CD4-positive, alpha-beta T cell treated with Interleukin-6 at 100 ng/mL for 8 hours (primary cell): ENCODE measurements at places on chromosomes 12 and 14.

DNA sequence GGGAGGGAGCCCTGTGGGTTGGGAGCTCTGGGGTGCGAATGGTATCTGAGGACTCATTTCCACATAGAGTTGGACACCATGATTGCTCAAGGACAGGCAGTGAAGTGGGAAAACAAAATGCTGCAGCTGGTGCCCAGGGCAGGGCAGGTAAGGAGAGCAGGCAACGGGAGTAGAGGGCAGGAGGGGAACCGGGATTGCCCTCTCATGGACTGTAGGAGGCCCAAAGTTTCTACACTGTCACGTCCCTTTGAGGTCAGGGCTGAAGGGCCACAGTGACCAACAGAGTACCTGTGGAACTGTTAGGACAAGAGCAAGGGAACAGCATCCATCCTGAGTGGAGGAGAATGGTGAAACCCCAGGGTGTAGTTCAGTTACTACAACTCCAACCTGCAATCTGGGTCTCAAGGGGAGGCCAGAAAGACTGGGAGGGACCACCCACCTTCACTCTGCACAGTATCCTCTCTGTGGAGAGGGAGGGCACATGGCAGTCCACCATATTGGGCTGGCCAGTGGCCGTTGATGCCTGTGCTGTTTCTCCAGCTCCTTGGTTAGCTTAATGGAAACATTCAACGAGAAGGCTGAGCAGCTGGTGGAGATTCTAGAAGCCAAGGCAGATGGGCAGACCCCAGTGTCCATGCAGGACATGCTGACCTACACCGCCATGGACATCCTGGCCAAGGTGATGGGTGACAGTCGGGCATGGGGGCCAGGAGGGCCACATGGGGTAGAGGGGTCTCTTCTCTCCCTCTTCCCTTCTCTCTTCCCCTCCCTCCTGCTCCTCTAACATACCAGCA is 22.2 kb downstream of the CYP46A1 start:
- DNase-seq, result no peak

GRCh38 chr12:131494741-131495524 is 216.0 kb upstream of the SFSWAP start:
- no peak for DNase-seq

GRCh38 chr12:92992041-92992440 is 62.9 kb upstream of the EEA1 start:
- no peak for DNase-seq

- no peak for DNase-seq
Observed at GRCh38 chr12:52258335-52258901, 16.0 kb upstream of the KRT86 start.

GRCh38 chr12:128468926-128469325 is 202.0 kb downstream of the TMEM132C start:
- DNase-seq, result no peak

DNA sequence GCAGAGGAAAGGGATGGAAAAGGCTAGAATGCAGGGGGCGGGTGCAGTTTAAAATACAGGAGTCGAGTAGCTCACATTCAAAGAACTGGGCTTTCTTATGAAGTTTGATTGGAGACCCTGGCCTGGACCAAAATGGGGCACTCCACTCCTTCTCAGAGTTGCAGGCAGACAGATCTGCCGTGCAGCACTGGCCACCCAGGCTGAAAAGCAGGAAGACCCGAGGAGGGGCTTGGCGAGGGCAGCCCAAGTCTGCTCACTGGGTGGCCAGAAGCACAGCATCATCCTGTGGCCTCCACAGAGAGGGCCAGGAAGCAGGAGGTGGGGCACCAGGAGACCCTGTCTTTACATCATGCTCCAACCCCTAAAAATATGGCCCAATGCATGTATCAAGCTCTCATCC is 109.1 kb upstream of the BCL2L14 start:
- no peak for DNase-seq

- DNase-seq, result no peak
Observed at GRCh38 chr12:58142991-58143390, 201.6 kb downstream of the ATP23 start.

DNA sequence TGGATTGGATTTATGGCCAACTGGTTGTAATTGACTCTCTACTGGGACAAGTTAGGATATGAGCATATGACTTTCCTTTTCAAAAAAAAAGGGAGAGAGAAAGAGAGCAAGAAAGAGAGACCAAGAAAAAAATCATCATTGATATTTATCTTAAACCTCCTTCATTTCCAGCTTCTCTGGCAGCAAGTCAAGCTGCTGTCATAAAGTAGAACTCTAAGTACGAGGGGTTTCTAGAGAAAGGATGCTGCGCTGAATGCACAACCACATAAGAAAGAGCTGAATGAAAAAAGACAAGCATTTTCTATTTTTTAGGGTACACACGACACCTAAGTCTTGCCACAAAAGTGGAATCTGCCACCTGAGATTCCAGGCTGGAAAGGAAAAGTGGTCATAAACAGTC is 182.6 kb downstream of the SLC25A21 start:
- no peak for DNase-seq

GRCh38 chr14:47149326-47149725 is 497.7 kb upstream of the RPL10L start:
- no peak for DNase-seq

DNA sequence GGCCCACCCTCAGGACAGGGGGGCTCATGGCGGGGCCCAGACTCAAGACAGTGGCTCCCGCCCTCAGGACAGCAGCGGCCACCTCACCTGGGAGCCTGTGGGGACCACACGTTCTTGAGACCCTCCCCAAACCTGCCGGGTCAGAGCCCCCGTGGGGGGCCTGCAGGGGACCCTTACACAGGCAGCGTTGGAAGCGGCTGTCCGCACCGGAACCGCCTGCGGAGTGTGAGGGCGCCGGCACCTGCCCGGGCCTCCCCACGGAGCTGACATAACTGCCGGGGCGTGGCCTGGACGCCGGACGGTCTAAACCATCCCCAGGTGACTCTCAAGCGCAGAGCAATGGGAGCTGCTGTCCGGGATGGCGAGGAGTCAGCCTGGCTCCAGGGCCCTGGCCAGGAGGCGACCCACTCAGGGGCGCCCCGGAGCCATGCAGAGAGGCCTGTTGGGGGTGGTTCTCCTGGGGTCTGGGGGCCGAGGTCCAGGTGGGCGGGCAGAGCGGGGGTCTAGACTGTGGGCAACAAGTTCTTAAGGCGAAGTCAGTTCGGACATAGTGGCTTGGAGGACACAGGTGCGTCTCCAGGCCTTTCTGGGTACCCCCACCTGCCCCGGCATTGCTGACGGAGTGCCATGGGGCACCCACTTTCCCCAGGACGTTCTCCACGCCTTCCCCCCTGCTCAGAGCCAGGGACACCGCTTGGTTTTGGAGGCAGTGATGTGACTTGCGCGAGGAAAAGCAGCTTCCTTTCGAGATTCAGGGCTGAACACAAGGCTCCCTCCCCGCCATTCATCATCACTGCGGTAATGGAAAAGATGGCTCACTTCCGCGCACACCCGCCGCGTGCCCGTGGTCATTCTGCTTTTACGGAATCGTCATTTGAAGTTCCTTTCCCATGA is 23.2 kb downstream of the GALNT9 start:
- DNase-seq, result no peak

DNA sequence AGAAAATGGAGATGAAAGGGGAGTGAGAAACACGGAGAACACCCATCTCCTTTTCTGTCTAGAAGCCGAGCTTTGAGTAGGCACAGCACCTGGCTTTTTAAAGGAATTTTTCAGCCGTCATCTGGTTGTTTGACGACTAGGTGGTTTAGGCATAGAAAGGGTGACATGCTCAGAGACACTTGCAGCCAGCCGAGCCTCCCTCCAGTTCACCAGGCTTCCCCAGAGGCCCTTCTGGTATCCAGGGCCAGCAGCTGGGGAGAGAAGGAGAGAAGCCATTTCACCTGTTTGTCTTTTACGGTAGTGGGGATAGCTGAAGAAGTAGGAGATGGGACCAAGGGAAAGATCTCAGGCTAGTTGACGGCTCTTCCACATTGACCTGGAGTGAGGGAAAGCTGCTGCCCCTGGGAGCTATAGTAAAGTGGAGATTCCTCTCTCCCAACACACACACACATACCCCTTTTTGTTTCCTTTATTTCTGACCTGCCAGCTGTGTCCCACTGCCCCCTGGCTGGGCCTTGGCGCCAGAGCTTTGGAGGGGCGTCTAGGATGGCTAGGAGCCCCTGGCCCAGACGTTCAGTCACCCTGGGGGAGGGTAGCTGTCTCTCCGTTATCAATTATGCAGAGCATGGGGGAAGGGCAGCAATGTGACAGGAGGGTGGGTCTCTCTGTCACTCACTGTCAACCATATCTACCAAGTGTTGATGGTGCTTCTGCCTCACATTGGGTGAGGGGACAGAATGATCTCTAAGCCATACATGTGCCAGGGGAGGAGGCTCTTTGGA is 5.5 kb downstream of the MAP3K12 start:
- DNase-seq, result no peak

GRCh38 chr12:46458500-46459102 is 86.0 kb upstream of the SLC38A2 start:
- DNase-seq, result no peak

- DNase-seq, result no peak
Observed at GRCh38 chr14:101776344-101776743, 14.8 kb downstream of the PPP2R5C start.

DNA sequence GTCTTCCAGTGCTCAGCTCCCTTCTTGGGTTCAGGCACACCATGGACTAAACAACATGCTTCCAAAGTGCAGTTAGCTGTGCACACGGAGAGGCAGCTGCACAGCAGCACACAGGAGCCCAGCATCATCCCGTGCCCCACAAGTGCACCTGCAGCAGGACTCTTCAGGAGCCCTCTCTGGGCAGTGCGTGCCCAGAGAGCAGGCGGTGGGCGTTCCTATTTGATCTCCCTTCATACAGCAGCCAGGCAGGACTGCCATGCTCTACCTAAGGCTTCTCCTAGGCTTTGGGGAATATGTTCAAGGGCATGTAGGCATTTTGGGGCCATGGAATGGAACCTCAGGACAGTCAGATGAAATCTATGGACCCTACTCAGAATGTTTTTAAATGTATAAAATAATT is 35.5 kb downstream of the ANO2 start:
- DNase-seq, result no peak

DNA sequence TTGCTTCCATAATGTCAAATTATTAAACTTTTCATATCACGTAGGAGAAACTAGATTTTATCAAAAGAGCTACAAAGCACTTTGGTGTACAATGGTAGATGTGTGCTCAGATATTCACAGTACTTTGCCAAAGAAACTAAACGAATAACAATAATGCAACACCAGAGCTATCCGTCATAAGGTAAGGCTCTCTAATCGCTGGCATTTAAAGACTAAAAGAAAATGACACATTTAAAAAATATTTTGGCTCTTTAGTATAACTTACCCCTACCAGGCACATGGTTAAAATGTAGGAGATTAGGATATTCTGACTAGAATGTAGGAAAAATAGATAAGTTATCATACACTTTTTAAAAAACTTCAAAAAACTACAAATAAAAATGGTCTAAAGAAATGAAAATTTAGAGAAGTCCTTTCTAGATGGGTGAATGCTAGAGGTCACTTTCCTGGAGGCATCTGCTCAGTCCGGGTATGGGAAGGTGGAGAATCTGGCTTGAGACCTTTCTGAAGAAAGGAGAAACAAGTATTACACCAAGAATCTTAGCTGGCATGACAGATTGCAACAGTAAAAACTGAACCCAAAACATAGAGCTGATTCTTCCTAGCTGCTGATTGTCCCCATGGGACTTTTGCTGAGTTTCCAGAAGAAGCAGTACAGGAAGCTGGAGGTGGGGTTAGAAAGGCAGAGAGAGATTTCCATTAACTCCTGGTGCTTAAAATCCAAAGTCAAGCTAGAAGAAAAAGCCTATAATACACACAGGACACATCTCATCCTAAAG is 67.9 kb downstream of the FAR2 start:
- DNase-seq, result no peak

DNA sequence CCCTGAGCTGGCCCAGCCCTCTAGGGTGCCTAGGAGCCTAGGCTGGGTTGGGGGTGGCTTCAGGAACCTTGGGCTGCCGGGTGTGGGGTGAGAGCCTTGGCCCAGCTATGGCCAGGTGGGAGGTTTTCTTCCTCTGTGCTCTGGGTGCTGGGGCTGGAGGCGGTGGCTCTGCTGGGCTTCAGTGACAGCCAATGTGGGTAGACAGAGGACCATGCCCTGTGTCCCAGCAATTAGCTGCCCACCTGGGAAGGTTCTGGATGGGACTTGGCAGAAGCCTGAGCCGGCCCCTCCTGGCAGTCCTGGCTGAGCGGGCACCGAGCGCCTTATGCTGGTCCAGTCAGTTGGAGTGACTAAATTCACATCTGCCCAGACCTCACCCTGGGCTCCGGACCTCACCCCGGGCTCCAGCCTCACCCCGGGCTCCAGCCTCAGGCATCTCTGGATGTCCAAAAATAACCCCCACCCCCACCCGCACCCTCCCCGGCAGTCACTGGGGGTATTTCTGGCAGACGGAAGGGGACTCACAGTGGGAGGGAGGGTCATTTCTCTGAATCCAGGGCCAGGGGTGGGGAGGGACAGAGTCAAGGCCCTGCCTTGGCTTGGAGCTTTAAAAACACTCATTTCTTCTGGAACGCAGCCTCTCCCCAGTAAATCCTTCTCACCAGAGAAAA is 46.9 kb downstream of the CYP46A1 start:
- DNase-seq, result no peak

DNA sequence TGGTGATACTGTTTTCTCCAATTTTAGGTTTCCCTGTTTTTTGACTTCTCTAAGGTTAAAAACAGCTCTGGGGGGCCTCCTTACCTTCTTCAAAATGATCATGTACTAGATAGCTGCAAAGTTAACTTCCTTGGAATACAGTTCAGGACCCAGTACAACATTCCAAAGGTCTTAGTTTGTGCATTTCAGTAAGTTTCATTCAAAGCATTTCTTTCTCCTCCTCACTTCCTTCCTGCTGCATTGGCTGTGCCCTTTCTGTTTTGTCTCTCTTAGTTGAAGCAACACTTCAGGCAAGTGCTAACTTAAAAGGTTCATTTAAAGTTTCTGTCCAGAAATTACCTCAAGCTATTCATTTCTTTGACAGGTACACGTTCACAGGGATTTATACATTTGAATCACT is 95.7 kb downstream of the SCN8A start:
- DNase-seq, result no peak

DNA sequence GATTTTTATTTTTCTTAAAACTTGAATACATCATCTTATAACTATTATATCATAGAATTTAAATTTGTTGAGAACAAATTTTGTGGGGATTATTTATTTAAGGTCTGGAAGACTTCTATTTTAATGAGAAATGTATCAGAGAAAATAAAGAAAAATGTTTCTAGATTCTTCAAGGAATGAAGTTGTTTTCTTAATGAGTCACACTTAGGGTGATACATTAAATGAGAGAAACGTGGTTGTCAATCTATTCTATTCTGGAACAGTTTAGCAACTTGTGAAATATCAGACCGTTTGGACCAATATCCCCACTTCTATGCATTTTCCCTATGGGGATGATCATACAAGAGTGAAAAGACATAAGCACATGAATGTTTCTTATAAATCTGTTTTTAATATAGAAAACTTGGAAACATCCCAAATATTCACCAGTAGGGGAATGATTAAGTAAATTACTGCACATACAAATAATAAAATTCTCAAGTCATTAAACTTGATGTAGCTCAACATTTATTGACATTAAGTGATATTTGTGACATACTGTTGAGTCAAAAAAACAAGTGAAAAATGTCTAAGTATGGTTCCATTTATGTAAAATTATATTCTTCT is 88.5 kb downstream of the E2F7 start:
- no peak for DNase-seq
